Renal cortical epithelial cell (primary cell): ENCODE measurements at places on chromosomes 16 and 17. TPM values are rescaled to one million over a fixed set of nuclear protein-coding genes. Genes with fewer than 3 reads are reported as not detected.
A peak's percentile ranks its signal among the peaks of the same experiment; 100 is the strongest.

GRCh38 chr17:56465886-56466285, 127.6 kb upstream of the NOG start:
- DNase-seq, result no peak

DNA sequence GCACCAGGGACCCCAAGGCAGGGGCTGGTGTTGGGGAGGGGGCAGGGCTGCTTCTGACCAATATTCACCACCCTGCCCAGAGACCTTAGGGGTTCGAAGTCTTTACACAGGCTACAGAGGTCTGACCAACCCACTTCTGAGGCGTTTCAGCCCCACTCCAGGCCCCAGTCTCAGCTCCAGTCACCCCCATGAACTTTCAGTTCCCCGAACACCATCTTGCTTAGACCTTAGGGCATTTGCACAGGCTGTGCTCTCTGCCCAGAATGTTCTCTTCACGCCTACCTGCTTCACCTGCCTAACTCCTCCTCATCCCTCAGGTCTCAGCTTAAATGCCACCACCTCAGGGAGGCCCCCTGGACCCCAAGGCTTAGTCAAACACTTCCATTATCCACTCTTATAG, 25.8 kb upstream of the CPNE2 start:
- no peak for DNase-seq

DNA sequence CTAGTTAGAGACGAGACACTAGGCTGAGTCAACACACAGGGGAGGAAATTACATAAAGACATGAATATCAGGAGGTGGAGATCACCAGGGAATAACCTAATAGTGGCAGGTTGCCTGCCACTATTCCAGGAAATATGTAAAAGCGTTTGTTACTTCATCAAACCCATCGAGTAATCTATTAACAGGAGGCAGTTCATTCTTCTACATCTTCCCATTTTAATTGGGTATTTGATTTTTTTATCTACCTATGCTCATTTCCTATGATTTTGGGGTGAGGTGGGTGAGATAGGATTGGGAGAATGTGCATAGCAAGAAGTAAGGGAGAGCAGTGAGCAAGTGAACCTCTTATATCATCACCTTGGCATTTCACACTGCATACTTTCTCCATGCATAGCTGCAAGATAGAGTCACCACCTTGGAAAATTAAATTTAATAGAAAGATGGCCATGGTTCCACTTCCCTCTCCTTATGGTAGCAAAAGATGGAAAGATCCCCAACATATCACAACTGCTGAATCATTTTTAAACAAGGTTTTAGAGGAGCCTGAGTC, 312.2 kb downstream of the TMEM114 start:
- DNase-seq, result no peak

DNA sequence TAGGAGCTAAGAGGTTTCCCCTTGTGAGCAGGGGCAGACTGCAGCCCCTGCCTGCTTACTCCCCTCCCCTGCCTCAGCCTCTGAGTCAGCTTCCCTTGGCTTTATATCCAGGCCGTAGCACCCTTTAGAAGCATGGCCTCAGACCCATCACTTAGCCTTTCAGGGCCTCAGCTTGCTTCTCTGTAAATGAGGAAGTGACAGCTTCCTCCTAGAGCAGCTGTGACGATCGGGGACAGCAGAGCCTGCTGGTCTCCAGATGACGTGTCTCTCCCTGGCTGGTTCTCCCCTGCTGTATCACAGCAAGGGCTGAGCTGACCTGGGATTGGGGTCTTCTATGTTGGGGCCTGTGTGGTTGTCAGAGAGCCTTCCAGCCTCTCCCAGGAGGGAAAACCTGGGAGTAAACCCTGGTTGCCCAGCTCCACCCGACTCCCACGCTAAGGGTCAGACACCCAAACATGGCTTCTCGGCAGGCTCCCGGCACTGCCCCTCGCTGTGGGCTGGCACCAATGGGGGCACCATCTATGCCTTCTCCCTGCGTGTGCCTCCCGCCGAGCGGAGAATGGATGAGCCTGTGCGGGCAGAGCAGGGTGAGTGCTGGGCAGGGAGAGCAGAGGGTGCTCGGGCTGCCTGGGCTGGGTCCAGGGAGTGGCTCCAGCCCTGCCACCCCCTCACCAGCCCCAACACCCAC, 16.3 kb upstream of the MYO15B start:
- DNase-seq, result no peak

- DNase-seq, result no peak
These were observed 2003.9 kb downstream of the TP53TG3F start for GRCh38 chr16:35463358-35463757.

DNA sequence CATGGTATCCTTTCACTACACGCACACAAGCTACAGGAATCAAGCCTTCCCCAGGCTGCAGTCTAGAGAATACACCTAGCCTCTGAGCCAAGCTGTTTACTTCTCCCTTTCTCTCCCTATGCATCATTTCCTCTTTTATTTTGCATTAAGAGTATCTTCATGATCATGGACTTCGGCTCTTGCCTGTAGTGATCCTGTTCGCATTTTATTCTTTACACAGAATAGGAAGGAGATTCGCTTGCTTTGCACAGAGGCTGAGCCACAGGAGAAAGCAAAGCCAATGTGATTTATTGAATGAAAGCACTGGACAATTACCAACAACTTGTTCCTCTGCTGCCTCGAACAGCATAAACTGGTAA, 172.7 kb downstream of the ANKFN1 start:
- DNase-seq, result no peak

DNA sequence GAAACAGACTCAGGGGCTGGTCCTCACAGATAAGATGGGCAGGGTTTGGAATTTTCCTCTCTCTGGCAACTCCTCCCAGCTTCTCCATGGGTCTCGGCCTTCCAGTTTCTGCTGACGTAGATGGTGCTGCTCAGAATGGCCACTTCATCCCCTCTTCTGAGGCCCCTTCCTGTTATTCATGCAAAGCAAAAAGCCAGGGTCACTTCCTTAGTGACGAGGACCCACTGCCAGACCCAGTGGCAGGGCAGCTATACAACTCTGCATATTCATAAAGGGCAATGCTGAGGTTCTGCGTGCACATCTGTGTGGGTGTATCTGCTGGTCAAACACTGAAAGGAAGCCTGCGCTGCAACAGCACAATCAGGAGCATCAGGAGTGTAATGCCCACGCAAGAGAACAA, 108.8 kb downstream of the WSCD1 start:
- DNase-seq, result no peak

GRCh38 chr16:88445583-88445960, 7.5 kb upstream of the ZFPM1 start:
- no peak for DNase-seq

- peak; percentile 31 for DNase-seq
These were observed 77.1 kb downstream of the USP31 start for GRCh38 chr16:23072084-23072599.

GRCh38 chr17:21194703-21195102, 19.3 kb downstream of the TMEM11 start:
- no peak for DNase-seq

DNA sequence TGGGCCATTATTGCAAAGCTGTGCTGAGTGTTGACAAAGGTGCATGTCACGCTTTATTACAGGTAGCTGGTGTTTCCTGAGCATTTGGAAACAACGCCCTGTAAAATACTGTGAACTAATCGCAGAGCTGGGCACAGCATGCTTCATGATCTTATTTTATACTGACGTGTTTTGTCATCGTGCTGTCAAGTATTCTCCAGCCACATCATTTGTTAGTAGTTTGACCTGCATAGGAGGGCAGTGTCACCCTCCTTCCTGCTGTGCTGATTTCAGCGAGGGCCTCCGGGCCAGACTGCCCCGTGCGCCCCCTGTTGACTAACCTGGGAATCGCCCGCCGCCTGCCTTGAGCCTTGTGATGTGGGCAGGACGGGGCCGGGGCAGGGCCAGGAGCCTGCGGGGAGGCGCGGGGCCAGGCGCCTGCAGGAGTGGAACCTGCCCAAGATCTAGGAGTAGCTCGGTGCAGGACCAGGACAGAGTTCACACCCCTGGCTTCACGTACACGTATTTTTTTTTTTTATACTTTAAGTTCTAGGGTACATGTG, 820.7 kb downstream of the KCNJ18 start:
- no peak for DNase-seq

GRCh38 chr16:69924777-69925191, 26.4 kb upstream of the CLEC18A start:
- DNase-seq, result peak; percentile 86

DNA sequence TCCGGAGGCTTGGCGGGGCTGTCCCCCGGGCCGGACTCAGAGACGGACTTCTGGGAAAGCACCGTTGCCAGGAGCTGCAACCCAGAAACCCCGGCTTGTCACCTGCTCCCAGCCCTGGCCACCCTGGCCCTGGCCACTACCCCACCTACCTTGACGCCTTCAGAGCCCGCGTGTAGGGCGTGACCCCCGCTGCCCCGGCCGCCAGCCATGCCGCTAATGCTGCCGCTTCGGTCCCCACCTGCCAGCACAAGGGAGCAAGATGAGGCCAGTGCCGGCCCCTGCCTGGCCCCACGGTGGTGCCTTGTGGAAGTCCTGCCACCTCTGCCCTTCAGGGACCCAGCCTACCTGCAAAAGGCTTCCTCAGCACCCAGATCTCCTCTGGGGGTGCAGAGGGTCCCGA, 11.4 kb downstream of the CASKIN1 start:
- no peak for DNase-seq

- DNase-seq, result no peak
These were observed 25.3 kb downstream of the SF3B3 start for GRCh38 chr16:70548936-70549335.

DNA sequence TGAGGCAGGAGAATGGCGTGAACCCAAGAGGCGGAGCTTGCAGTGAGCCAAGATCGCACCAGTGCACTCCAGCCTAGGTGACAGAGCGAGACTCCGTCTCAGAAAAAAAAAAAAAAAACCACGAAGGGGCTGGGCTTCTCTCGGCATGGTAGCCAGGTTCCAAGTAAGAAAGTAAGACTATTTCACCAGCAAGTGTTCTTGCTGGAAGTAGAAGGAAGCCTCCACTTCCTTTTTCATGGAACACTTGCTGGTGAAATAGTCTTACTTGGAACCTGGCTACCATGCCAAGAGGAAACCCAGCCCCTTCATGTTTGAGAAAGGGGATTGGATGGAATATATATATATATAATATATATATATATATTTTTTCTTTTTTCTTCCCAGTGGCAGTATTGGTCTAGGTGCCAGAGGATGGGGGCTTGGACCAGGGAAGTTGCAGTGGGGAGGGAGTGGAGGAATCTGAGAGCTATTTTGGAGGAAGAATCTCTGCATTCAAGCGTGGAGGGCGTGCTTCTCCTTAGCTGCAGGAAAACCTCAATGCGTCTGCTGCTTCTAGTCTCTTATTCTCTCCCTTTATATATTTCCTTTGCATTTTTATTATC, 7.2 kb upstream of the N4BP1 start:
- DNase-seq, result no peak

- no peak for DNase-seq
These were observed 111.8 kb upstream of the CRHR1 start for GRCh38 chr17:45672301-45672700.

- DNase-seq, result no peak
These were observed 109.2 kb upstream of the NUDT7 start for GRCh38 chr16:77613095-77613494.

DNA sequence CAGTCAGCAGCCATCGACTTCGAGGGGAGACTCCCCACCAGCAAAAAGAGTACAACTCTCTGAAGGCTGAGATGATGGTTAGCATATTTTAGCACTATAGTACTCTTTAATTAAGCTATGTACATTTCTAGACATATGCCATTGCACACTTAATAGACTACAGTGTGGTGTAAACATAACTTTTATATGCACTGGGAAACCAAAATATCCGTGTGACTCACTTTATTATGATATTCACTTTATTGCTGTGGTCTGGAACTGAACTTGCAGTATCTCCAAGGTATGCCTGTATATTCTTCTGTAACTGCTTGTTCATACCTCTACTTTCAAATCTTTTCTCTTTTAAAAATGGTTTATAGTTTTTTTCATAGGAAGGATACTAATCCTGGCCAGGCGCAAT, 11.0 kb upstream of the NXPH3 start:
- no peak for DNase-seq

DNA sequence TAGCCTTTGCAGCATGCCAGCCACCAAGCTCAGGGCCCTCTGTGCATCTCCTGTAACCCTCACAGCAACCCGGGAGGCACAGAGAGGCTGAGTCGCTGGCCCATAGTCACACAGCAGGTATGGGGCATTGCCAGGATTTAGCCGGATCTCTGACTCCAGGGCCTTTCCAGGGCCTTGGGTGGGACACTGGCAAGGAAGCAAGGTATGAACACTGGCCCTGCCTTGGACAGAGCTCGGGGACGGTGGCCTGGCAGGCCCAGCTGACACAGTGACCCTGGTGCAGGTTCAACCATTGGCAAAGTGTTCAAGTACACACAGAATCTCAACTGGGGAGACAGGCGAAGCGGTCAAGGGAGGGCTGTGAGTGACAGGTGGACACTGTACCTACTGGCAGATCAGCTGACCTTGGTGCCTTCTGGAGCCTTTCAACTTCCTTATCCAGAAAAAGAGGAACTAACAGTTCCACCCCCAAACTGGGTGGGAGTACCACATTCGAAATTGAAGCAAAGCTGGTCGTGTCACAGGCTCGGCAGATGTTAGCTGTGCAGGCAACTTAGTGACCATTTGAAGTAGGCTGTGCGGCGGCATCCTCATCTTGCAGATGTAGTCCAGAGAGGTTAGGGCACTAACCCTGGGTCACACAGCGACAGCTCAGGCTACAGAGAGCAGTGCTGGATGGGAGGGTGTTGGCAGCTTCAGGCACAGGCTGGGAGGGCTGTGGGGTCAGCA, 287.4 kb downstream of the SEC14L1 start:
- no peak for DNase-seq

DNA sequence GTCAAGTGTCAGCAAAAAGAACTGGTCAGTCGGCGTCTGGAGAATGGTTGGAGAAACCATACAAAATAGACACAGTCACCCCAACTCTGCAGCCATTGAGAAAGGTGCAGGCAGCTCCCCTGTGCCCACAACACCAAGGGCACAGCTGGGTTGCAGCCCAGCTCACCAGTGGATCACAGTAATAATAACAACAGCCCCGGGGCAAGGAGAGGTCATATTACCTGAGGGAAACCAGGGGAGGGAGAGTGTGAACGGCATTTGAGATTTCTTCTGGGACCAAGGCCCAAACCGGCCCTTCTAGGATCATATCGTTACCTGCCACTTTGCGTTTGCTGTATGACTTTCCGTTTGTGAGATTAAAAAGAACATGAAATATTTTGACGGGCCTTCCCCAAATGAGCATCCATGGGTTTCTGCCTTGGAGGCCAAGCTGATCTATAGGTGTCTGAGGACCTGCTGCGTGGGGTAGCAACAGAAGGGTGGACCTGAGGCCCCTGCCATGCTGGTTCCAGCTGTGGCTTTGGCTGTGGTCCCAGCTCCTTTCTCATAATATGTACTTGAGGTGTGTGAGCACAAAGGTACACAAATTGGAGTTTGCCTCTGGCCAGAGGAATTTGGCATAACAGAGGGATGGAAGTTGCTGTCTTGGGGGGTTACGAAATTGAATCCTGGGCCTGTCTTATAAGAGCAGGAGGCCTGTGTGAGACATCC, 154.6 kb downstream of the CMIP start:
- DNase-seq, result no peak

Gene GAS7
- total RNA-seq, result 0.20 TPM in 1 of 2 replicates, not detected in the other

Gene SDR42E2
- not detected in 2 replicates for total RNA-seq

Gene RHBDF2
- 30.0 and 40.1 TPM in 2 replicates for total RNA-seq

Gene RTN4RL1
- 0.35 and 4.3 TPM in 2 replicates for total RNA-seq

Gene SOST
- not detected in 2 replicates for total RNA-seq

Gene GHDC
- total RNA-seq, result 30.6 and 69.0 TPM in 2 replicates

Gene CNTNAP4
- total RNA-seq, result not detected in 2 replicates

Gene DDX5
- 235 and 745 TPM in 2 replicates for total RNA-seq

Gene SYNGR3
- 2.0 and 8.0 TPM in 2 replicates for total RNA-seq

Gene SRCAP
- total RNA-seq, result 14.4 and 74.0 TPM in 2 replicates

Gene TP53TG3
- total RNA-seq, result not detected in 2 replicates

Gene SHISA6
- not detected in 2 replicates for total RNA-seq

Gene NOG
- 1.1 and 38.7 TPM in 2 replicates for total RNA-seq

Gene NOTUM
- 0.05 TPM in 1 of 2 replicates, not detected in the other for total RNA-seq

Gene CTRB2
- total RNA-seq, result not detected in 2 replicates

Gene ZACN
- not detected in 2 replicates for total RNA-seq

Gene PDILT
- total RNA-seq, result not detected in 2 replicates
